ENCODE measurements at places on chromosomes 4 and X.

DNA sequence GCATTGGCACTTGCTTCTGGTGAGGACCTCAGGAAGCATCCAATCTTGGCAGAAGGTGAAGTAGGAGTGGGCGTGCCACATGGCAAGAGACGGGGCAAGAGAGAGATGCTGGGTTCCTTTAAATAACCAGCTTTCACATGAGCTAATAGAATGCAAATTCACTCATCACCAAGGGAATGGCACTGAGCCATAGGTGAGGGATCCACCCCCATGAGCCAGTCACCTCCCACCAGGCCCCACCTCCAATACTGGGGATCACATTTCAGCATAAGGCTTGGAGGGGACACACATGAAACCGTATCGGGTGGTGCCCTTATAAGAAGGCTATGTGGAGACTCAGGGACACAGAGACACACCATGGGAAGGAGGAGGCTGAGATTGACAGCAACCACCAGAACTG is 140.0 kb upstream of the MSX1 start:
- DNase-seq: no peak

DNA sequence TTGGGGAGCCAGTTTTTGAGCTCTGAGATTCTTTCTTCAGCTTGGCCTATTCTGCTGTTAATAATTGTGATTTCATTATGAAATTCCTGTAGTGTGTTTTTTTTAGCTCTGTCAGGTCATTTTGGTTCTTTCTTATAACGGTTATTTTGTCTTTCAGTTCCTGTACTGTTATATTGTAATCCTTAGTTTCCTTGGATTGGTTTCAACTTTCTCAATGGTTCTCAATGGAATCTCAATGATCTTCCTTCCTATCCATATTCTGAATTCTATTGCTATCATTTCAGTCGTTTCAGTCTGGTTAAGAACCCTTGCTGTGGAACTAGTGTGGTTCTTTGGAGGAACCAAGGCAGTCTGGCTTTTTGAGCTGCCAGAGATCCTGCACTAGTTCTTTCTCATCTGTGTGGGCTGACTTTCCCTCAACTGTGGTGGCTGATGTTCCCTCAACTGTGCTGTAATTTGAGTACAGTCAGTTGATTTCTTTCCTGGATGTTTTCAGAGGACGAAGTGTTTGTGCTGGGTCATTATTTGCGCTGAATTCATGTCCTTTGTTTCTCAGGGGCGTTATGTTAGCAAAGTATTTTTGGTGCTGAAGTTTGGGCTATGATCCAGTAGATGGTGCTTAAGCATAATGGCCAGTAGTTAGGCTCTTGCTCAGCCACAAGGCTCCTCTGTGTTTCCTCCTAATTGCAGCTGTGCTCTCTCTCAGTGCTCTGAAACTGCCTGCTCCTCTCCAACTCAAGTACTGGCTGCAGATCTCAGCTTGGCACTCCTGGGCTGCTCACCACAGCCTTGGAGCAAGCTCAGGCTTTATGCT is 27.5 kb downstream of the ENPEP start:
- no peak for DNase-seq

DNA sequence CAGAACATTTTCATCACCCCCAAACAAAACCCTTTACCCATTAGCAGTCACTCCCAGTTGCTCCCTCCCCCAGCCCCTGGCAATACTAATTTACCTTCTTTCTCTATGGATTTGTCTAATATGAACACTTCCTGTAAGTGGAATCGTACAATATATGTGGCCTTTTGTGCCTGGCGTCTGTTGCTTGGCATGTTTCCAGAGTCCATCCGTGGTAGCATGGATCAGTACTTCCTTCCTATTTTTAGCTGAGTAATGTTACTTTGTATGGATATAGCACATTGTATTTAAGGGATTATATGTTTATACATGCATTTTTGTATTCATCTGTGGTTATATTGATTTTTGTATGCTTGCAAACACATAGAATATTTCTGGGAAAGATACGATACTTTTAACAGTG is 48.2 kb downstream of the PPEF1 start:
- DNase-seq: no peak

DNA sequence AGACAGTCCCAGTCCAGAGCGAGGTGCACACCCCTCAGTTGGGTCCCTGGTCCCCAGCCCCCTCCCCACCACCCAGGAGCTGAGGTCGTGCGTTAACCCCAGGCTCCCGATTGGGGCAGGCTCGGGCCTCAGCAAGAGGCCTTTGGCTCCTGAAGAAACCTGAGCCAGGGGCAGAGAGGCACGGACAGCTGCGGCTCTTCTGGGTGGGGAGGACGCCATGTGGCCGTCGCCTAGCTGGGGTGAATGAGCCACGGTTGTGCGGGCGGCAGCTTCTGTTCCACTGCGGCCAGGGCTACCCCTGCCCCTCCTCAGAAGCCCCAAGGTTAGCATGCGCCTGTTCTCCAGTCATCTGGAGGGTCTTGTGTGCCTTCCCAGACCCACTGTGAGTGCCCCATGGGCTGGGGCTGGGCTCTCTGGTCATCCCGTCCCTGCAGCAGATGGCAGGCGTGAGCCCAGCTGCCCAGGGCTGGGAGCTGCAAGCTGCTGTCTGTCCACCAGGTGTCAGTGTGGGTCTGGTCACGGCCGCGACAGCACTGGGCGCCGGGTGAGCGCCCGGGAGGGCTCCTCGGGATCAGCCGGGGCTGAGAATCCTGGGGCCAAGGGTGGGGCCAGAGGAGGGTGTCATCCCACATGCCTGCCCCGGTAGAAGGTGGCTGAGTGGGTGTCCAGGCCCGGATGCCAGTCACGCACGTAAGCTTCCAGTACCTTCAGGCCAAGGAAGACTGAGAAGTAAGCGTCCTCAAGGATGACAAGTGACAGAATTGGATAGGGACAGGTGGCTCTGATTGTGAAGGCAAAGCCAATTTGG is 21.9 kb downstream of the ATP2B3 start:
- peak; percentile 73 for DNase-seq

GRCh38 chr4:101254776-101255175 is 92.5 kb downstream of the PPP3CA start:
- no peak for DNase-seq

- DNase-seq: no peak
Measured at GRCh38 chrX:49106930-49107329, 16.6 kb downstream of the GPKOW start.

- peak; percentile 4 for DNase-seq
Measured at GRCh38 chrX:23554304-23554703, 113.0 kb upstream of the PRDX4 start.

GRCh38 chr4:43014256-43014655 is 121.7 kb downstream of the GRXCR1 start:
- DNase-seq: no peak

- no peak for DNase-seq
Measured at GRCh38 chr4:1972414-1972813, 36.4 kb downstream of the NELFA start.

- no peak for DNase-seq
Measured at GRCh38 chr4:102817613-102818268, 9.6 kb downstream of the UBE2D3 start.

DNA sequence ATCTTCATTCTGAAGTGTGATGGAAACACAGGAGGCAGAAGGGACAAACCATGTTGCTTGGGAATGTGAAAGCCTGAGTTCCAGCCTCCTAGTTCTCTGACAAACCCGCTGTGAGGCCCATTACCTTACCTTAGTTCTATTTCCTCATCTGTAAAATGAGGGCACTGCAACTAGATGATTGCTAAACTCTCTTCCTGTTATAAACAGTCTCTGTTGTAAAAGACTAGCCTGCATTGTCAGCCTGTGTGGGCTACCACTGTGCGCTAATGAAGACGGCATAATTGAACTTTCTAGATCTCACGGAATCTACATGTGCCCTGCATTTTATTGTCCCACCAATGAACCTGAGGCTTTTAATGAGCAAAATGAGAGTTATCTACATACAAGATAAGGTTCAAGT is 147.2 kb downstream of the AFF2 start:
- no peak for DNase-seq
